Fibroblast of mammary gland (primary cell): ENCODE measurements at places on chromosomes 11 and 22.

- no peak for DNase-seq
Measured at GRCh38 chr22:20216863-20217499, 51.1 kb downstream of the RTN4R start.

GRCh38 chr22:46748206-46748907 lies 10.3 kb upstream of the CERK start:
- no peak for DNase-seq

- DNase-seq: no peak
Measured at GRCh38 chr11:82998697-82999096, 73.0 kb downstream of the RAB30 start.

- no peak for DNase-seq
Measured at GRCh38 chr22:25182131-25183110, 17.2 kb upstream of the CRYBB3 start.

DNA sequence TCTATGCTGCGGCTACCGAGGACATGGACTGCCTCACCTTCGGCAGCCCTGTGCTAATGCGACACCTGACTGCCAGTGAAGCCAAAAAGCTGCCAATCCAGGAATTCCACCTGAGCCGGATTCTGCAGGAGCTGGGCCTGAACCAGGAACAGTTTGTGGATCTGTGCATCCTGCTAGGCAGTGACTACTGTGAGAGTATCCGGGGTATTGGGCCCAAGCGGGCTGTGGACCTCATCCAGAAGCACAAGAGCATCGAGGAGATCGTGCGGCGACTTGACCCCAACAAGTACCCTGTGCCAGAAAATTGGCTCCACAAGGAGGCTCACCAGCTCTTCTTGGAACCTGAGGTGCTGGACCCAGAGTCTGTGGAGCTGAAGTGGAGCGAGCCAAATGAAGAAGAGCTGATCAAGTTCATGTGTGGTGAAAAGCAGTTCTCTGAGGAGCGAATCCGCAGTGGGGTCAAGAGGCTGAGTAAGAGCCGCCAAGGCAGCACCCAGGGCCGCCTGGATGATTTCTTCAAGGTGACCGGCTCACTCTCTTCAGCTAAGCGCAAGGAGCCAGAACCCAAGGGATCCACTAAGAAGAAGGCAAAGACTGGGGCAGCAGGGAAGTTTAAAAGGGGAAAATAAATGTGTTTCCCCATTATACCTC lies 3.3 kb downstream of the FEN1 start:
- no peak for DNase-seq

- DNase-seq: peak; percentile 55
Measured at GRCh38 chr11:65503949-65504673, 5.3 kb downstream of the MALAT1 start.
